ENCODE measurements at places on chromosomes 12 and 14.

- no peak for DNase-seq
Measured at GRCh38 chr14:95477411-95478269, 38.8 kb downstream of the SYNE3 start.

DNA sequence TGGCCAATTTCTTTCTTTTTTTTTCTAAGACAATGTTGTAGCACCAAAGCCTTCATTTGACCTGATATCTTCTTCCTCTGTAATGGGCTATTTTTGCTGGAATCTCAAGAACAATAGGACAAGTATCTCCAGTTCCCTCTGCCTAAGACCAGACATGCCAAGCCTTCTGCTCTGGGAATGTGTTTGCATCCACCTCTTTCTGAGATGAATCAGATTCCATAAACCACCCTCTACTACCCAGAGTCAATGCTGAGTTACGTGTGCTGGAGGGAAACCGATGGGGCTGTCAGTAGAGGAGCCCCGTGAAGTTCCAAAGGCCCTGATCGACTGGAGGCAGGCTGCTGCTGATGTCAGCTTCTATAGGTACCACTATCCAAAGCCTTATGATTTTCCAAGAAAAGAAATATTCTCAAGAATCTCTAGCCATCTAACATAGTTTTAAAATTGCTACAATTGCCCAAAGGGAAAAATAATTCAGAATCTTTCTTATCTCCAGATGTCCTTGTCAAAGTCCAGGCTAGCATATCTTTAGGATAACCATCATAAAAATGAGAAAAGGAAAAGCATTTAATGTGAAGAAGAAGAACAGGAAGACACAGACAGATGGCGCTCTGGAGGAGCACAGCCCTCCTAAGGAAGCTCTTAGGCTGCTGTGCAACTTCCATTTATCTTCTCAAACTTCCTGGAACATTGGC is 101.9 kb downstream of the SLC8A3 start:
- peak; percentile 12 for DNase-seq

GRCh38 chr14:94066089-94066676 is 14.8 kb downstream of the DDX24 start:
- DNase-seq, result no peak

DNA sequence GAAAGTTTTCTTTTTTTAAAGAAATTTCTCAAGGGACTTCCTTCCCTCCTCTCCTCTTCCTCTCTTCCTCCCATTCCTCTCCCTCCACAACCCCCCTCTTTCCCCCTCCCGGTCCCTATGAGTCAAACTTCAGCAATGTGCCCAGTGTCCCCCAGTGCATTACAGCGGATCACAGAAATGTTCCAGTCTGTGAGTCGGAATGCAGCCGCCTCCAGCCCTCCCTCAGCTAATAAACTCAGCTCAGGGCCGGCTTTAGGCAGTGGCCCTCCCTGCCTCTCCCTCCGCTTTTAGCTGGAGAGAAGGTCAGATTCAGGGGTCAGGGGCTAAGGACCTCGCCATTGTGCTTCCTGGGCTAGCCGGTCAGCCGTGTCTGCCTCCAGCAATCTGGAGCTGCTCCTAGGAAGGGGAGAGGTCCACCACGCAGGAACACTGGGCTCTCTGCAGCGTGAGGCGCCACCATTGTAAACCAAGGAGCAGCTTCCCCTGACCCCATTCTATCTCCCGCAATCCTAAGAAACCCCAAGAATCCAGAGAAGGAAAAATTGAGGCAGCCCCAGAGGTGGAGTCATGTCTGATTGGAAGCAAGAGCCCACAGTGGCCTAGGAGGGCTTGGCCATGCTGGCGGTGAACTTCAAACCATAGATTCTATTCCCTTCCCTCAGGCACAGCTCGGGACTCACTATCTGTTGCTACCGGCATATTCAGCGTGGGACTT is 1.1 kb upstream of the HDAC7 start:
- DNase-seq, result peak; percentile 95

DNA sequence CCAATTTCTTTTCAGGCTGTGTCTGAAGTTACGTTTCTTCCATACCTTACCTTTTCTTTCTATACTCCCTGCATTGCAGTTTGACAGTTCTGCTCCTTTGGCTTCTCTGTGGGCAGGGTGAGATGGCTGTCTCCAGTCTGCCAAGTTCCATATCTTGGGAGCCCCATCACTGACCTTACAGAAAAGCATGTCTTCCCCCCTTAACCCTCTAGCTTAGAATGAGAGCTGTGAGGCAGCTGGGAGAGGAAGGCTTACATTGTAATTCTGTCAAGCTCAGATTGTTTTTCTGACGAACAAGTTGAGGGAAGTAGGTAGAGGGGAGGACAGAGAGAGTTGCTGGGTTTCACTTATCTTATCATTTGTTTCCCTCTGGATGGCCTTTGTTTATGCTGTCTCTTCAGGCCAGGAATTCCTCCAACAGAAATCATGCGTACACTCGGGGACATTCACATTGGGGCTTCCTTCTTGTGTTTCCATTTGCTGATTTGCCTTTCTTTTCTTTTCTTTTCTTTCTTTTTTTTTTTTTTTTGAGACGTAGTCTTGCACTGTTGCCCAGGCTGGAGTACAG is 9.3 kb downstream of the DAAM1 start:
- DNase-seq, result no peak

DNA sequence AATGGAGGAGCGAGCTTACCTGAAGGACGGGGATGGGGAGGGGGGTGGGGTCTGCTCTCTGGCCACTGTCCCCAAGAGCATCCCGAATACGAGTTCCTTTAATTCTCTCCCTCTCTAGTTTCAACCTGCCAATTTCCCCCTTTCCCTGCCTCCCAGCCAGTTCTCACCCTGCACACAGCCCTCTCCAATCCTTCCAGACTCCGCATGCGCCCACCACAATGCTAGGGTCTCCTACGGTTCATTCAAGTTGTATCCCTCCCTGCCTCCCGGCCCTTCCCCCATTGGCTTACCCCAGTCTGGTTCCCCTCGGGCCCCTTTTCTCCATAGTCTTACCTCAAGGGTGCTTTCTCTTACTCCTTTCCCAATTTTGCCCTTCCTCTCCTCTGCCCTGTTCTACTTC is 708 bp upstream of the IGFBP6 start:
- DNase-seq, result no peak

- no peak for DNase-seq
Measured at GRCh38 chr14:37870170-37870569, 274.7 kb downstream of the TTC6 start.
